Activated naive CD4-positive, alpha-beta T cell treated with anti-CD3 and anti-CD28 coated beads, Interleukin-2, amount 10 ng/mL, durations not matched to agents 7 days and 5 days (primary cell): ENCODE measurements at places on chromosomes 13 and 19.

DNA sequence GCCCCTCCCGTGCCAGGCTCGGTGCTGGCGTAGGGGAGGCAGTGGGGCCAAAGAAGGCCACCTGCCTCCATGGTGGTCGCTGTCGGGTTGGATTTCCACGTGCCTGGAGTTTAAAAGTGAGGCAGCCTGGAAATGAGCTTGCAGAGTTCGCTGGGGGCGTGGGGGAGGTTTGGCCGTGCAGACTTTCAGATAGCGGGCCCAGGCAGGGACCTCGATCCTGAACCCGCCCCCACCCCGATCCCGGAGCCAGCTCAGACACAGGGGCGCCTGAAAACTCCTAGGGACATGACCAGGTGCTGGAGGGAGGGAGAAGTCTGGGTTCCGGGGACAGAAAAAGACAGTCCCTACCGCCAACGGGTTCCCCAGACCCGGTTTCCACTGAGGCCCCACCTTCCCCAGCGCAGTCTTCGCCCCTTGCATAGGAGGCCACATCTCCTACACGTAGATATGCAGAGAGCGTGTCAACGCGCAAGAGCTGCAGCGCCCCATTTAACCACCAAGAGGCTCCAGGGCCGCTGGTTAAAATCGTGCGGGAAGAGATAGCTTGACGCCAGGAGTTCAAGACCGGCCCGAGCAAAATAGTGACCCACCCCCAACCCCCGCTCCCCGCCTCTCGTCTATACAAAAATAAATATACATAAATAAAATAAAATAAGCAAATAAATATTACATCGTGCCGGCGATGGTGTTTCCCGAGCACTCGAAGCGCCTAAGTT, 8.5 kb downstream of the CCDC8 start:
- DNase-seq, result no peak

DNA sequence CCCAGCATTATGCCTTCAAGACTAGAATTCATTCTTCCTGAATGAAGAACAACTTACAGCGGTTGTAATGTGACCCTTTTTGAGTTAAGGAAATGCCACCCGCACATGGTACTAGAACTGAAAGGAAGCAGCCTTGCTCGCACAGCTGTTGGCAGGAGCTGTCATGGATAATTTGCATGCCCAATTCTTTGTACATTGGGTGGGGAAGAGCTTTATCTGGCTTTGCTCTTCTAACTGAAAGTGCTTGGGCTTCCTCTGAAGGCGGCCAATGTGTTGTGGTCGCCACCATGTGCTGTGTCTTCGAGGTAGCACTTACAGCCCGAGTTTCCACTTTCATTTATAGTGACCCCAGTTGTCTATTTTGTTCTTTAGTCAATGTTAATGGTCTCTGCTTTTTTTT, 3.4 kb downstream of the CCNE1 start:
- DNase-seq, result peak; percentile 39

- no peak for DNase-seq
These were observed 3.2 kb upstream of the PVR start for GRCh38 chr19:44640518-44640917.

GRCh38 chr13:42762251-42762650, 19.1 kb upstream of the FAM216B start:
- DNase-seq, result no peak

DNA sequence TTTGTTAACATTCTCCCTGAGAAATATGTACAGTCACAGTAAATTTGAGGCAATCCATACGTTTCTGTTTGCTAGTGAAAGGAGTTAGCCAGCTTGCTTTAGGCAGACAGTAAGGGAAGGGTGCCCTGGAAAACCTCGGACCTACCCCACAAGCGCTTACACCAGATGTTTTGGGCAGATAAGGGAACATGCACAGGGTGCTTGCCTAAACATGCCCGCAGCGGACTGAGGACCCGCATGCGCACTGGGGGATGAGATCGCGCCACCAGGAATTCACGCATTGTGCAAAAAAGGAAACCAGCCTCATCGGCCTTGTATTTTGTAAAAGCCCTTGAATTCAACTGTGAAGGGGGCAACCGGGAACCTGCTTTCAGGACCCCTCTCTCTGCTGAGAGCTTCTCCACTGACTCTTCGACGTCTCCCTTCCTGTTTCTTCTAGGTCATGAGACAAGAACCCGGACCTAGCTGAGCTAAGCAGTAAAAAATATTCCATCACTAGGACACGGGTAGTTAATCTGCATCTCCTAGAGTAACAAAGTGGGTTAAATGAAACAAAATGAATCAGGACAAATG, 1399.2 kb upstream of the ATXN8OS start:
- DNase-seq, result no peak

DNA sequence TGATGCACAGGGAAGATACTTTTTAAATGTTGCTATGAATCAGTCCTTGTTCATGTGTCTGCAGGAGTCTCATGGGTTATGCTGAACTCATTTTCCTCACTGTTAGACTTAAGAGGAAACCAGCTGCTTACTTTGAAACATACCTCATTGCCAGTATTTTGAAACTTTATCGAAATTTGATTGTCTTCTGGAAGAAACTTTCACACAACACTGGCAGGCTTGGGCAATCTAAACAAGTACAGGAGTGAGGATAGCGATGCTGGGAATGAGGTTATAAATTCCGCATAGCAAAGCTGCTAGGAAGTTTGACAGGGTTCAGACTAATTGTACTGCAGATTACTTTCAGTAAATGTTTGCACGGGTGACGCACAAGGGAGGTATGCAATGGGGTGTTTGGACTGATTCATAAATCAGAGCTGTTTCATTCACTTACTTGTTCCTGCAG, 245.7 kb downstream of the DNAJC15 start:
- DNase-seq, result no peak

DNA sequence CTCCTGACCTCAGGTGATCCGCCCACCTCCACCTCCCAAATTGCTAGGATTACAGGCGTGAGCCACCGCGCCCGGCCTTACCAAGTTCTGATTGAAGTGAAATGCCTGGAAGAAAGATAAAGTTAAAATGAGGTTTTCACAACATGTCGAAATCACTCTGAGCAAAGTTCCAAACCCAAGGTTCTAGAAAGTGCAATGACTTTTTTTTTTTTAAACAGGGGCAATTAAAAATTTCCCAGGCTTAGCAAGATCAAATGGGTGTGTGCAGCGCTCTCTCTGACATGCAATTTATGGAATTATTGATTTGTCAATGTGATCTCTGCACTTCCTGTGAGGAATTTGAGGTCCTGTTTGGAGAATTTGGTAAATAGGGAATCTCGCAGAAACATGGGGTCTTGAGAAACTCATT, 12.8 kb upstream of the MAP2K2 start:
- DNase-seq, result no peak

GRCh38 chr13:82036602-82037001, 1695.7 kb upstream of the SPRY2 start:
- no peak for DNase-seq

DNA sequence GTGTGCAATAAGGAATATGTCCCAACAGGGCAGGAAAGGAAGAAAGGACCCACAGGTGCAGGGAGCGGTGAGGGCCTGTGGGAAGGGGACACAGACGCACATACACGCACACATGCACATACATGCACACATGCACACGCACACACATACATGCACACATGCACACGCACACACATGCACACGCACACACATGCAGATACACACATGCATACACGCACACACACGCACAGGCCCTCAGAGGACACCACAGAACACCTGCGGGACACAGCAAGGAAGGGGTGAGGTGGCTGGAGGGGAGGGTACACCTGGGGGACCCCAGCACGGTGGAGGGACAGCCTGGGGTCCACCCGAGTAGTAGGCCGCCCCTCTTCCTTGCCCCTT, 12.9 kb downstream of the PIP5K1C start:
- DNase-seq, result no peak

- no peak for DNase-seq
These were observed 146.9 kb upstream of the UFM1 start for GRCh38 chr13:38202740-38203139.

DNA sequence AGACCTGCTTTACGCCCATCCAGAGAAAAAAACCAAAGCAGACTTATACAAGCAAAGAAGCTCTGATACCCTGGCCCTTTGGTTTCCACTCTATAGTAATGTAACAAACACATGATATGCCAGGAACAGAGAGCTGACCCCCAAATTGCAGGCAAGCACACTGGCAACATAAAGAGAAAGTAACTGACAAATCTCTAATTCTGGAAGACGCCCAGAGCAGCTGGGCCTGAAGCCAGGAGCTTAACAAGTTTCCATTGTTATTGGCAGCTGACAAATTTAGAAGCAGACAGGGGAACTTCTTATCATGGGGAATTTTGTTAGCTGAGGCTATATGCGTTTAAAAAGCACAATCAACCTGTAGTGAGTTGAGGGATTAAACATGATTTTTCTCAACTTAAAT, 158.0 kb downstream of the DLEU7 start:
- DNase-seq, result no peak

DNA sequence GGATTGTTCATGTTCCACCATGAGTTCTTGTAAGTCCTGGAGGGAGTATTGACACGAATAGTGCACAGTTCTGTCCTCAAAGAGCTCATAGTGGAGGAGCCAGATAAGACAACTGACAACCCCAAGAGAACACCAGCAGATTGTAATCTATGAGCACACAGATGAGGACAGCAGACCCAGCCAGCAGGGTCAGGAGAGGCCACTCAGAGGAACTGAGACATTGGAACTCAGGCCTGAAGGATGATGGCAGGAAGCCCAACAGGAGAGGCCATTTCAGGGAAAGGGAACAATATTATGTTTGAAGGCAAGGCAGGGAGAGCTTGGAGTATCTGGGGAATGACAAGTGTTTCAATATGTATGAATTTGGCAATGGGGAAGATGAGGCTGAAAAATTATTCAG, 63.7 kb upstream of the IPO5 start:
- no peak for DNase-seq

- no peak for DNase-seq
These were observed 632.8 kb upstream of the SPRY2 start for GRCh38 chr13:80973721-80974120.

DNA sequence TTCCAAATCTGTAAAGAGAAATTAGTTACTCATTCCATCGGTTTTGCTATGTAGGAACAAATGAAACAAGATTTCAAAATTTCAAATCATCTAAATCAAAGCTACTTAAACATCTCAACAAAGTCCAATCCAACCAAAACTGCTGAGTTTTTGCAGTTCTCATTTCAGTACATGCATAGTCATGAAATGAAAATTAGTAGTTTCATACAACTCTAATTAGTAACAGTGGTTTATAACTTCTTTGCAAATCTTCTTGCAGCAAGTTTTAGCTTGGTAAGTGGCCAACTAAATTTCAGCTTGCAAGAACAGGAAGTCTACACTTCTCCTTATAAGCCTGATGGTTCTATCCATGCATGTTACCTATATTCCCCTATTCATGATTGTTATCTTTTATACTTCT, 75.6 kb downstream of the SPRY2 start:
- no peak for DNase-seq

GRCh38 chr13:99261059-99261458, 2.9 kb upstream of the GPR18 start:
- DNase-seq, result no peak

- DNase-seq, result no peak
These were observed 214.1 kb downstream of the COL4A1 start for GRCh38 chr13:110092831-110093247.

DNA sequence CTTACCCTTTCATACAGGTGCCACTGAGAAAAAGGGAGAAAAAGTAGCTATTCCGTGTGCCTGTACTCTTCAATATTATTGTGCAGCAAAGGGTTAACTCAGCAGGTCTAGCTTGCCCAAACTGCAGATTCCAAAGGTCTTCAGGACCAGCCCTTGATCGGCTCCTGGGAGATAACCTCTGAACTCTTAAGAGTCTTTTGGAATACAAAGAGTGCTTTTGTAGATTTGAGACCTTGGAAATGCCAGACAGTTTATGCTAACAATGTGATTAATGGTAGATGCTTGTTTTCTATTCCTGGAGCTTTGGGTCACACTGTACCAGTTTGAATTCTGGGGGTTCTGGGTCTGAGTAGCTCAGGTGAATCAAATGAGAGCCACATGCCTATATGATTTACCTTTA, 844.7 kb upstream of the MIR17HG start:
- no peak for DNase-seq

DNA sequence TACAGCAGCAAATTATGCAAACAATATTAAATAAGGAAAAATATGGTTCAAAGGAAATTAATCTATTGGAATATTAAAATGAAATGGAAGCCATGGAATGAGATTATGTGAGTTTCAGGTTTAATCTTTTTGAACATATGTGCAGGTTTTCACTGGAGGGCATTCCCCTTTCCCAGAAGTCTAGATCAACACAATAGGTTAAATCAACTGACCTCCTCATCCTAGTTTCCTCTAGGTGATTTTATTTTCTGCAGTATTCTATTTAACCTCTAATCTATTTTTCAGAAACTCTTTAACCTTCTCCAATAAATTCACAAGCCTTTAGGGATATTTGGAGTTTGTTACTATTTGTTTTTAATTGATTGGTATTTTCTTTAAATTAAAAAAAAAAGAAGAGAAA, 2657.6 kb upstream of the PCDH20 start:
- DNase-seq, result no peak

- DNase-seq, result no peak
These were observed 113.1 kb downstream of the ABCC4 start for GRCh38 chr13:95188128-95188527.

GRCh38 chr13:20728579-20729311, 25.2 kb downstream of the IL17D start:
- no peak for DNase-seq

DNA sequence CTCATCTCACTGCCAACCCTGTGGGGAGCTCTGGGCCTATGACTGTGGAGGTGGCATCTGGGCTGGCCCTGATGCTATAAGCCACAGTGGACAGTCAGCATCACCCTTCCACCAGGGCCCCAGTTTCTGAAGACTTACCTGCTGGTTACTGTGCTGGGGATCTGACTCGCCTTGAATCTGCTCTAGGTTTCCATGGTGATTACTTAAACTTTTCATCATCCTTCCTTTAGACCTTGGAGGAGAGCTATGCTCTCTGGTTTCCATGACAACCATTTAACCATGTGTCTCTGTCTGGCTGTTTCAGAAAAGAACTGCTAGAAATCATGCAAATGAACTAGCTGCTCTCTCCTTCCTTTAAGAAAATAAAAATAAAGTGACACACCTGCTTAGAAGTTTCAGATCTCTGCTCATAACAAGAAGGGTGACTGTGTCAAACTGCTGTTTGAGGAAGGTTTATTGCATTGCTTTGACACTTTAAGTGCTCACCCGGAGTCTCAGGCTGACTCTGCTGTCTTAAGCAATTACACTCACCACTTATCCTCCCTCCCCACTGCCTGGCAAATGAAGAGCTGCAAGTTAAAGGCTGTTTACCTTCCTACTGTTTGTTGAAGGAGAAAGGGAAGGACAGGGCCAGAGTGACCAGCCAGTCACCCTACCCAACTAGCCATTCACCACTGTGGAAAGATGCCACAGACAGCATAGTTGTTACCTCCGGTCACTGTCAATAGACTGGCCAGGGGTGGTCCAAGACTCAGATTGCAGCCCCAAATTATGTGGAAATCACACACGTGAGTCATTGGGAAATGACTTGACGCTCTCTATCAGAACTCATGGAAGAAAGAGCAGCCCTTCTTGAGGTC, 87.6 kb downstream of the HSPH1 start:
- DNase-seq, result no peak

- DNase-seq, result no peak
These were observed 27.3 kb upstream of the GPI start for GRCh38 chr19:34337739-34338138.
